ENCODE measurements at places on chromosomes 3 and 15.

DNA sequence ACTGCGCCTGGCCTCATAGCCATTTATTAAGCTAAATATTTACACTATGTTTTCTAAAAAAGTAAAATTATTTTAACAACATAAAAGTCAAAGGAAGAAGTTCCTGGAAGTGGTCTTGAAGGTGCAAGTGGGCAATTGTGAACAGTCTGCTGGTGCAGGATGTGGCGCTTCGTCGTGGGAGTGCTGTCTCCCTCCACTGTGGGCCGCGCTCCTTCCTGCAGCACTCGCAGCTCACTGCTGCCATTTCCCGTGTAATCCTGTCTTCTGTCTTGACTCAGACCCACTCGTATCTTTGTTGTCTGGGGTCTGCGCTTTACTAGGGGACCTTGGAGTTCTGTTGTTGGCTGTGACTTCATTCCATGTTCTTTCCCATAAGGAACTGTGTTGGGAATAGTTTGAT is 56.3 kb downstream of the APBA2 start:
- DNase-seq = no peak

DNA sequence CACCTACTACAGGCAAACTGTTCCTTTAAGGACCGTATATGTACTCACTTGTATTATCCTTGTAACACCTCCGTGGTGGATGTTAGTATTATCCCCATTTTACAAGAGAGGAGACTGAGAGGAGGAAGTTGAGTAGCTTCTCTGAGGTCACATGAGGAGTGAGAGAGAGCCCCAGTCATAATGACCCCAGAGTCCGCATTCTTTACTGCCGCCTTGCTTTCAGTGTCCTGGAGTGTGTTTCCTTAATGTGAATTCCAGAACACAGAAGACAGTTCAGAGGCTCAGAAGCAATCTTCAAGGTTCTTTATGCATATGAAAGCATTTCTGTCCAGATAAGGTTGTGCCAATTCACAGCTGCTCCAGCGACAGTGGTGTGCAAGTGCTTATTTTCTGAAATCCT is 199.2 kb downstream of the CACNA2D3 start:
- no peak for DNase-seq

- DNase-seq = no peak
These were observed 12.2 kb downstream of the RNF123 start for GRCh38 chr3:49701388-49702077.

DNA sequence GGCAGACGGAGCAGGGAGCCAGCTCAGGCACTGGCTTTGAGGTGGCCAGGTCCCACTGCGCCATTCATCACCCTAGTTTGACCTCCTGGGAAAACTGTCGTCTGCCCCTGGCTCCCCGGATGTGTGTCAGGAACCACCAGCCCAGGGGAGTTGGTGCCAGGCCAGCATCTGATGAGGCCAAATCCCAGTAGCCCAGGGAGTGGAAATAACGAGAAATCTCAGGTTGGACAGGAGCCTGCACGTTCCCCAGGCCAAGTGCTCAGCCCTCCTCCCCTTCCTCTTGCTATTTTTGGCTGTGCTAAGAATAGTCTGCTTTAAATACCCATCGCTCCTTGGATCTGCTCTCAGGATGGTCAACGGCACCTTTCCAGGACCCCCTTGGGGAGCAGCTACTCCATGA is 93.1 kb upstream of the RPL32 start:
- no peak for DNase-seq

DNA sequence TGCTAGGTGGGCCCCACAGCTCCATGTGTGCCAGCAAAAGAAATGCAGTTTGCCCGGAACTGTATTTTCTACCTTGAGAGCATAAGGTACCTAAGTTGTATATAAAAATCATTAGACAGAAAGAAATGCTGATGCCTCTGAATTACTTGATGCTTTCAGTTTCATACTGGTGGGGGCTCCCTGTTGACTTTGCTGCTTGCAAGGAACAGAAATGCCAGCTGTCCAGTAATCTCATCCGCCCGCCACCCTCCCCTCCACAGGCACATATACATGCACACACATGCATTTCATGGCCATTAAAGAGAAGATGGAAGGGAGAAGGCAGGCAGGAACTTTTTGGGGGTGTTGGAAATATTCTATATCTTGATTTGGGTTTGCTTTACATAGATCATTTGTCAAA is 38.4 kb downstream of the LIMD1 start:
- no peak for DNase-seq

- DNase-seq = no peak
These were observed 246.7 kb downstream of the SHOX2 start for GRCh38 chr3:157859541-157859940.

GRCh38 chr3:107347751-107348150 is 29.5 kb upstream of the CCDC54 start:
- DNase-seq = no peak

GRCh38 chr3:73018790-73019441 is 22.3 kb downstream of the PPP4R2 start:
- DNase-seq = no peak

GRCh38 chr3:152773633-152774032 is 61.3 kb upstream of the P2RY1 start:
- DNase-seq = no peak

- DNase-seq = no peak
These were observed 214.2 kb upstream of the PROK2 start for GRCh38 chr3:71998995-71999673.

DNA sequence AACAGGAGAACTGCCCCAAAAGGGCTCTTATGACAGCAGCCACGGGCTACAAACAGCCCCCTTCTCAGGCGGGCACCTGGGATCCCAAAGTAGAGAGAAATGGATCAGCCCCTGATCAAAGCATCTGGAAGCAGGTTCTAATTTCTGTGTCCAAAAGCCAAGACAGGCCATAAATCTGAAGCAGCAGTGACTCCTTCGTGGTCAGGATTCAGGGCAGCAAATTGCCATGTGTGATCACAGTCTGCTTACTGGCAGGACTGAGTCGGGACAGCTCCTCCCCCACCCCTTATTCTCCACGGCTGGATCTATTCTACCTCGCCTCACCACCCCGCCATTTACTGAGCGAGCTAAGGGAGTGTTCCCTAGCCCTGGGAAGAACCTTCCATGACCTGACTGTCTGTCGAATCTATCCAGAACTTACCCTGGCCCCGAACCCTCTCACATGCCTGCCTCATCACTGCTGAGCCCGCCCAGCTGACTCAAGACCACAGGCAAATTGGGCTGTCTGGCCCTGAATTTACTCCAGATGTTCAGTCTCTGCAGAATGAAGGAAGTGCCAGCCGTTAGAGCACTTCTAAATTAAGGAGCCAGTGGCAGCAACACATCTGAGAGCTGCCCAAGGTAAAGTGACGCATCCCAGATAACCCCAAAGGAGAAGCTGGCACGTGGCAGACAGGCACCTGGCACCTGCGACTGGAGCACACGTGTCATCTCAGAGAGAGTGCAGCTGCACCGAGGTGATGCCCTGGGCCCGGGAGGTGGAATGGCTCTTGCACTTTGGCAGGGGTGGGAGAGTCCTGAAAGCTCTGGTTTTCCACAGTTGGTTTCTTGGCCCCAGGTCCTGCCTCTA is 1.3 kb downstream of the LRRC15 start:
- no peak for DNase-seq

- no peak for DNase-seq
These were observed 217.5 kb upstream of the RASGRP1 start for GRCh38 chr15:38782156-38782555.

DNA sequence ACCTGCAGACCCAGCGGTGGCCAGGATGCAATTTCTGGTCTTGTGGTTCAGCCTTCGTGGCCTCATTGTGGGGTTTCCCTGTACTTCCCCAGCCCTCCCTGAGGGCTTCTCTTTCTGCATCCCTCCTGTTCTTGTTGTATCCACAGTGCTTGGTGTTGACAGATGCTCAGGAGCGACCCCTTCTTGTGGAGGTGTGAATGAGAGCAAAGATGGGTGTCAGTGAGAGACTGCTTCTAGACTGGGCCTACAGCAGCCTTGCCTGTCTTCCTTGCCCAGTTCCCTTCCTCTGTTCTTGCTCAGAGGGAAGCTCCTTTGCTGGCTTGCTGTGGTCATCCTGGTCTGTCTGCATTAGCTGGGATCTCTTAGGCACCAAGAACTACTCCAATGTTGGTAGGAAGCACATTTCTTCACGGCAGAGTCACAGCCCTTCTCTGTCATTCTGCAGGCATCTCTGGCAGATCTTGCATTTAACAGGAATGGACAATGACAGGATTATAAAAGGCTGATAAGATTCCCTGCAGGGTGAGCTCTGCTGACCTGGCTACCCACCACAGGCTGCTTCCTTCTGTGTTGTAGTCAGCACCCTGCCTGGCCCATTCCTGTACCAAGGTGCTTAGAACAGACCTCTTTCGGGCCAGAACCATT is 317.8 kb upstream of the C2CD4B start:
- DNase-seq = no peak

- DNase-seq = no peak
These were observed 109.1 kb downstream of the OPA1 start for GRCh38 chr3:193701953-193702635.

GRCh38 chr3:168091941-168092340 is 3.8 kb downstream of the GOLIM4 start:
- no peak for DNase-seq

DNA sequence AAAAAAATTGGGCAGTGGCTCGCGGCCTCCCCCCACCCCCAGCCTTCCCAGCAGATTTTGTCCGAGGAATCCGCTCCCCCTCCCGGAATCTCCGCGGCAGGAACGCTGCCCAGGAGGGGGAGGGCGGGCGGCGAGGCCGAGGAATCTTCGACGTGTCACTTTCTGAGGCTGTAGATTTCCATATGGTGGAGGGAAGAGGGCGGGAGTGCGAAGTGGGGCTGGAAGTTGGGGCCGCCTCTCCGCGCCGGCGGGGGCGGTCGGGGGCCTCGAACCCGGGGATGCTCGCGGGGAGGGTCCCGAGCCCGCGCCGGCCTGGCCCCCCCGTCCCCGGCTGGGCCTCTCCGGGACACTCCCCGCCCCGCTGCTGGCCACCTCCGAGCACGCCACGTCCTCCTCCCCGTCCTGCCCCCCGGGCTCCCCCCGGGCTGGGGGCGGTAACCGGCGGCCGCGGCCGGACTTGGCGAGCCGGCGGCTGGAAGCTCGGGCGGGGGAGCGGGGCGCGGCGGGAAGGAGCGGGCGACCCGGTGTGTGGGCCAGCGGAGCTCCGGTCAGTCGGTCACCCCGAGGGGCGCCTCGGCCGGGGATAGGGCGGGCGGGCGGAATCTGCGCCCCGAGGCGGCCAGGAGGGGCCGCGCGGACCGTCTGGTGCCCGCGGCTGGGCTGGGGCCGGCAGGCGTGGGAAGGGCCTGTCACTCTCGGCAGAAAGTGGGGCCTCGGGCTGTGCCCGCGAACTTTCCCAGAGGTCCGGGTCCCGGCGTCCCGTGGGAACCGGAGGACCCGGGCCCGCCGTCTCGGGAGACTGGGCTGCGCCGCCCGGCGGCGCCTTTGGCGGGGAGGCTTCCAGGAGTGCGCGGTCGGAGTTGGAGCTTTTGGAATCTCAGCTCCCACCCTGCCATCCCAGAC is 951 bp downstream of the FNDC3B start:
- DNase-seq = peak; percentile 10

GRCh38 chr15:30919877-30920550 is 16.3 kb downstream of the FAN1 start:
- DNase-seq = no peak

DNA sequence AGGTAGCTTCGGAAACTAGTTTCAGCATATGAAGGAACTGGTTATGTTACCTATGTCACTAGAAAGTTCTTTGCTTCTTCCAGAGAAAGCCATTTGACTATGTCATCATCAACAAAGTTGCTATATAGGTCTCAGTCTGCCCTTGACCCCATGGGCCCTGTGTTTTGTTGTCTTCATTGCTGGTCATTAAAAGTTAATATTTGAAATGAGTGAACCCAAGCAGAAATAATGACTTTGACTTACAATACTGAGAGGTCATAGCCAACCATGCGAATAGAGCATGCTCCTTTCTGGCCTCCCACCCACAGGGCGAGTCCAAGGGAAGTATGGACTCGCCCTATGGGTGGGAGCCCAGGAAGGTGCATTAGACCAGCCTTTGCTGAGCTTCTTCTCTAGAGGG is 40.9 kb downstream of the APH1B start:
- DNase-seq = no peak

- no peak for DNase-seq
These were observed 38.9 kb downstream of the C3orf85 start for GRCh38 chr3:109175411-109175810.

GRCh38 chr3:122076491-122077292 is 21.5 kb downstream of the CD86 start:
- no peak for DNase-seq

- DNase-seq = no peak
These were observed 137.5 kb upstream of the ABHD17C start for GRCh38 chr15:80557441-80558234.

DNA sequence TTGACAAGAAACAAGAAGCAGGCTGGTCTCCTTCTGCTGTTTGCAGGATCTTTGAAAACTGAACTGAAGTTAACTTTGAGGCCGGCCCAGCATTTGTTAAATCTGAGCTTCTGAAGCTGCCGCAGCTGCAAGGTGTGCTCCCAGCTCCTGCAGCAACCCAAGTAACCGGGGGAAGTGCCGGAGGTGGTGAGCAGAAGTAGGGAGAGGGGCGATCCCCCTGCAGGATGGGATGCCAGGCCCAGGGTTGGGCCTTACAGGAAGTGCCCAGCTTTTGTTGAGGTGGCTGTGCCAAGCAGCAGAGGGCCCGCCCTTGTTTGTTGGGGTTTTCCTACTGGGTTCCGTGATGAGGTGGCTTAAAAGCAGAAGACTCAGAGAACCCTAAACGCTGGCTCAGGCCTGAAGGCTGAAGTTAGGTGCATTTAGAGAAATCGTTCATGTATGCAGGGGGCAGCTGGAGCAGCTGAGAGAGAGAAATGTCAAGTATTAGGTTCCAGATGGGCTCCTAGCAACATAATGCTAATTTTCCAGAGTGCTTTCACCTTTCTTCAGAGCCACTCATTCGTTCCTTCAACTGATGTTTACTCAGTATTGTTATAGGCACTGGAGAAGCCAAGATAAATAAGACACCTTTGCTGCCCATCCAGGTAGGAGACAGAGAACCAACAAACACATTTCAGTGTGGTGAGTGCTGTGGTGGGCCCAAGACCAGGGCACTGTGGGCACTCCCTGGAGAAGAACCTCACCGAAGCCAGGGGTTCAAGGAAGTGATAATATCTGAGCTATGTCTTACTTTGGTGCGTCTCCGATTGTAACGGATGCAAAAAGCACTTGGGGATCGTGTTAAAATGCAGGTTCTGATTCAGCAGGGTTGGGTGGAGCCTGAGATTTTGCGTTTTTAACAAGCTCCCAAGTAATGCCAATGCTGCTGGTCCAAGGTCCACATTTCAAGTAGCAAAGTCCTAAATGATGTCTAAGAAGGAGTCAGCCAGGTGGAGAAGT is 42.2 kb upstream of the PLCL2 start:
- peak; percentile 35 for DNase-seq

- no peak for DNase-seq
These were observed 48.9 kb upstream of the SLC6A6 start for GRCh38 chr3:14353502-14353901.

- DNase-seq = no peak
These were observed 722 bp upstream of the CCDC50 start for GRCh38 chr3:191328383-191328961.

DNA sequence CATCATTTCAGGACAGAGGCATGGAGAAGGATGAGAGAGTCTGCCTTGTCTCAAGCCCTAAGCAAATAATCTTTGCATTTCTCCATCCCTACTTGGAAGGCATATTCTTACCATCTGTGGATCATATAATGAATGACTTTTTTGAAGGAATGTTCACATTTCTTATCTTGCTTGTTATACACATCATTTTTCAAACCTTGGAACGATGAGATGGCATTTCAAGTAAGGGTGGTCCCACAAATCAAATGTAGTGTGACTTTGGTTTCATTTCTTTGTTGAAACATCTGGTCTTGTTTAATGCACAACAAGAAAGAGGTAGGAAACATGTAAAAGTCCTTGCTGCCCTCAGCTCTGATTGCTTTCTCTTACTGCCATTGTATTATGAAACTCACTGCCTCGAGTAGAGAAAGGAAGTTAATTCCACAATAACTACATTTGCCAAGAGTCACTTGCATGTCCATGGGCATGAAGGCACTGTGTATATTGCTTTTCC is 32.1 kb downstream of the RBMS3 start:
- DNase-seq = no peak
